ENCODE measurements at places on chromosomes 1 and 21. TPM values are rescaled to one million over a fixed set of nuclear protein-coding genes. Genes with fewer than 3 reads are reported as not detected.

Gene H3-3A
- total RNA-seq: 504 TPM

Gene AJAP1
- 0.77 TPM for total RNA-seq

Gene PEAR1
- 14.8 TPM for total RNA-seq

Gene AHDC1
- 23.7 TPM for total RNA-seq

DNA sequence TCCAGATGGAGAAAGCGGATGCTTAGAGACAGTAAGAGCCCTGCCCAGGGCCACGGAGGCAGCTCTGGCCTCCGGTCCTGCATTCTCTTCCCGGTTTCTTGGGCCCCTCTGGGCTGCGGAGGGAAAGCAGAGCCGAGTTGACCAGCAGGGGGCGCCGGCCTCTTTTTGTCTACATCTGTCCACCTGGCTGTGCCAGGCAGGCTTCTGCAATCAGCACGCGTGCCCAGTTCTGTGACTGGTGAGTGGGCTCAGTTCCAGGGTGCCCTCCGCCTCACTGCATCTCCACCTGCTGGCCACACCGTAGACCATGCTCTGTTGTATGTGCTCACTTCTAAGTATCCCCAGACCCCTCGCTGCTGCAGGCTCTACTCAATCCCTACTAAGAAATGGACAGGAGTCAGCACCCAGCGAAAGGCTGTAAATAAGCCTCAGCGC, 6.7 kb upstream of the HUNK start:
- DNase-seq: peak; percentile 92

GRCh38 chr1:205692423-205692822, 12.1 kb upstream of the SLC45A3 start:
- no peak for DNase-seq

- peak; percentile 51 for DNase-seq
Measured at GRCh38 chr1:166164995-166165660, 1.7 kb downstream of the FAM78B start.

GRCh38 chr1:7388488-7389185, 382.5 kb upstream of the VAMP3 start:
- no peak for DNase-seq
